Foreskin keratinocyte (primary cell): ENCODE measurements at places on chromosomes 4 and X. TPM values are rescaled to one million over a fixed set of nuclear protein-coding genes. Genes with fewer than 3 reads are reported as not detected.

DNA sequence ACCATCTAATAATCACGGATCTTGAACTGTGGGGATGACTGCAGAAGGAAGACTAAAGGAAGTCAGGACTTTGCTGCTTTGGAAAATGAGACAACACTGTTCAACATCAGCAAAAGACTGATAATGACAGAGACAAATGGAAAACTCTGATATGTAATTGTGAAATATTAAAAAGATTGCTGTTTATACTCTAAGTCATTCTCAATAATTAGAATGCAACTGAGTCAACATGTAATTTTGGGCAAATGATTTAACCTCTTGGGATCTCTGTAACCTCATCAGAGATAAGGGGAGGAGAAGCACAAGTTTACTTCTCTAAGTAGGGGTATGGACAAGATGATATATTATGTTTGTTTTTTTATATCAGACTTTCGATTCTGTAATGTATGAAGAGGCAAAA lies 121.9 kb downstream of the GASK1B start:
- DNase-seq = no peak

GRCh38 chr4:118942465-118942864 lies 53.8 kb downstream of the SYNPO2 start:
- no peak for DNase-seq

Gene TLR8
- not detected in 2 replicates for total RNA-seq

Gene AP1AR
- 13.4 and 15.7 TPM in 2 replicates for total RNA-seq

Gene BEX1
- total RNA-seq = 0.42 and 0.54 TPM in 2 replicates
